ENCODE measurements at places on chromosomes 11 and 22.

GRCh38 chr22:25403284-25403810, 161.1 kb upstream of the GRK3 start:
- no peak for DNase-seq

- no peak for DNase-seq
Observed at GRCh38 chr11:122404571-122404970, 251.0 kb upstream of the UBASH3B start.

DNA sequence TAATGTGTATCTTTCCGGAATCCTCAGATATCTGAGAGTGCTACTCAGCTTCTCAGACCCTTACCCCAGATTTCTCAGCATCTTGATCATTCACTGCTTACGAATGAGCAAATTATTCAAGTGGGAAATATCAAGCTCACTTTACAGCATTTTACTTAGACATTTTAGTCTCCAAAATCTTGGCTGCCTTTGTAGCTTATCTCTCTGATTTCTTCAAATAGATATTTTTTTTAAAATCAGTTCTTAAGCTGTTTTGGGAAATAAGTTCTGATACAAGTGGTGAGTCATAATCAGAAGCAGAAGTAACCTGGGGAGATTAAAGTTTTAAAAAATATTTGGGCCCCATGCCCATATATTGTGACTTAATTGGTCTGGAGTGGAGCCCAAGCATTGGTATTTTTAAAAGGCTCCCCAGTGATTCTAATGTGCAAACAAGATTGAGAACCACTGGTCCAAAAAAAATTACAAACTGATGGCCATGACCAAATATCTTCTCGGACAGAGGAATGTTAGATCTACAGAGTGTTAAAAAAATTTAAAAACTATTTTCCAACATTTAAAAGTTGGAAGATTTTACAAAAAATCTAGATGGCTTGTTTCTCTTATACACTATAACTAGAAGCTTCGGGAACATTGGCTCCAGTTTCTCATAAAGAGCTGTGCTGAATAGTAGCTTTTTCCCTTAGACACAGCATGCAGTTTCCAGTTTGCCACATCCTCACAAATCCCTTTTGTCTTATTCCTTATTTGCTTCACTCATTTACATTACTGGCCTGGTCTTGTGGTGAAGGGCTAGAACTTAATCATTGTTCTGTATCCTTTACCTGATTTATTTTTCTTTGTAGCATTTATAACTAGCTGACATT, 87.8 kb upstream of the BMAL1 start:
- no peak for DNase-seq

DNA sequence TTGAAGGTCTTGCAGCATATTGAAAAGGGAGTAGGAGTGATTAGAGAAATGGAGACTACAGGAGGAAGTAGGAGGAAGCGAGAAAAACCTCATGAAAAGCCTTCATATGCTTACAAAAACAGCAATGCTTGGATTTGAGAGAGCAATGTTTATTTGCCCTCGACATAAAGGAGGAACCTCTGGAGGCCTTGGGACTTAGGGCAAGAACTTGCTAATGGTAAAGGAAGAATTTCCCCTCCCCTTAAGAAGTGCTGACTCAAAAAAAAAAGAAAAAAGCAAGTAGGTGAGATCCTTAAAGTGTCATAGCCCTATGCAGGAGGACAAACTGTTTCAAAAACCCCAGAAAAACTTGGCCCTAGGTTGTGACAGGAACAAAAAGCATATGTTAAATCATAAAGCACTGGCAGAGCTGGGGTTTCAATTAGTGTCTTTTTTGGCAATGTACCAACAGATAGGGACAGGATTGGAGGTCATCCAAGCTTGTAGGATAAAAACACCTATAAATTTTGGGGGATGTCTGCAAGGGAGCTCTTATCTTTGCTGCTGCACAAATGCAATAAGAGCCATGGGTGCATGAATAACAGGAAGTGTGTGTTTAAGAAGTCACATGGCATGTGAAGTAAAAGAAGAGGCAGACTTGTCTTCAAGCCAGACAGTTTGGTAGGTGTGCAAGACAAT, 4.9 kb downstream of the GLYAT start:
- DNase-seq, result no peak

GRCh38 chr22:38513063-38513462, 7.0 kb upstream of the DDX17 start:
- no peak for DNase-seq

DNA sequence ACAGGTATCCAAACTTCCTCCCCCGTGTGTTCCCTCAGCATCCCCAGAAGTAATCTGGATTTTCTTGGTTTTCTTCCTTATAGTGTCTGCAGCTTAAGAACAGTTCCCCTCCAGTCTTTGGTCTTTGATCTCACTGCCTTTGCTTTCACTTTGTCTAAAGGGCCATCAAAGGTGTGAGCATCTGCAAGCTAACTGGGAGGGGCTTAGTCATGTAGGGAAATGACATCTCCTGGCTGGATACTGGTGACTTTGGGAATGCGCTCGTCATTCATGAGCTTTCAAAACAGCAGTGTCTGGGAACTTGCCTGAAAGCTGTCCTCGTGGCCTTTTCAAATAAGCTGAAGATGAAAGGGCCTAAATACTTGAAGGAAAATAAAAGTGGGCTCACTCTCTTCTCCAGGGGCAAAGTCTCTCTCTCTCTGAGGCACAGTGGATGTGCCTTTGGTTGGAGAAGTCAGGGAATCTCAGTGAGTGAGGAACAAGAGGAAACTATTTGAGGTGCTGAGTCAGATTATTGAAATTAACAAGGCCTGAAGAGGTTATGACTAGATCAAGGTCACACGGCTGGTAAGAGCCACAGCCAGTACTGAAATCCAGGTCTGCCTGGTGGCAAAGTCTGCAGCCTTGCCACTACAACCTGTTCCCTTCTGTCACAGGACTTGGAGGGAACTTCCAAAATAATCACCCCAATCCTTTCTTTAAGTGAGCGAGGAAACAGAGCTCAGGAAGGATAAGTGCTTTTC, 45.6 kb upstream of the TENM4 start:
- no peak for DNase-seq

- DNase-seq, result no peak
Observed at GRCh38 chr11:14519597-14519916, 629 bp downstream of the PSMA1 start.

- DNase-seq, result no peak
Observed at GRCh38 chr22:32897400-32897799, 95.9 kb downstream of the TIMP3 start.

- DNase-seq, result no peak
Observed at GRCh38 chr11:77724636-77725035, 87.0 kb upstream of the CLNS1A start.

- no peak for DNase-seq
Observed at GRCh38 chr11:122696662-122697061, 41.1 kb downstream of the UBASH3B start.

GRCh38 chr11:1570896-1571759, 943 bp downstream of the DUSP8 start:
- DNase-seq, result no peak

DNA sequence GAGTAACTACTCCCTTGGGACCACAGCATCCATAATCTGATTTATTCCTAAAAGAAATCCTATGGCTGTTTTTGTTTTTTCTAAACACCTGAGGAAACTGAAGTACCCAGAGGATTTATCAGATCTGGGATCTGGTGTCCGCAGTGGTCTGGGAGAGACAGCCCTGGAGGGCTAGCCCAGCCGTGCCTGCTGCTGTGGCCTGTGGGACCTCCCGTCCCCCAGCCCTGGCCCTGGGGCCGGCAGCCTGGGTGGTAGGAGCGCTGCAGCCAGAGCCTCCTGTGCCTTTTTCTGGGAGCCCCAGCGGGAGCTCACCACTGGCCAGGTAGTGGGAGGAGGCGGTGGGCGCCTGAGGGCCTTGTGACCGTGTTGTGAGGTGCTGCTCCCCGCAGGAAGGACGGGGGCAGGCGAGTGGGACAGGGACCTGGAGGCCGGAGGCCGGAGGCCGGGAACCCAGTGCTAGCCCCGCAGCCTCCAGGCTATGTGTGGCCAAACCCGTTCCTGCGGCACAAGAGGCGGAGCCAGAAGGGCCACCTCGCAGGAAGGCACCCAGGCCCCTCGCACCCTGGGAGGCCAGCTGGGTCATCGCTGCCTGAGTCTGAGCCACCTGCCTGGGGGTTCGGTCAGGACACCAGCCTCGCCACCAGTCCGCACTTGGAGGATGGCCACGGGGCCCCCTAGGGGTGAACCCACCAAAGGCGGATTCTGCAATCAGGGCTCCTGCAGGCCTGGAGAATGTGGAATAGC, 18.2 kb upstream of the C11orf96 start:
- DNase-seq, result no peak

DNA sequence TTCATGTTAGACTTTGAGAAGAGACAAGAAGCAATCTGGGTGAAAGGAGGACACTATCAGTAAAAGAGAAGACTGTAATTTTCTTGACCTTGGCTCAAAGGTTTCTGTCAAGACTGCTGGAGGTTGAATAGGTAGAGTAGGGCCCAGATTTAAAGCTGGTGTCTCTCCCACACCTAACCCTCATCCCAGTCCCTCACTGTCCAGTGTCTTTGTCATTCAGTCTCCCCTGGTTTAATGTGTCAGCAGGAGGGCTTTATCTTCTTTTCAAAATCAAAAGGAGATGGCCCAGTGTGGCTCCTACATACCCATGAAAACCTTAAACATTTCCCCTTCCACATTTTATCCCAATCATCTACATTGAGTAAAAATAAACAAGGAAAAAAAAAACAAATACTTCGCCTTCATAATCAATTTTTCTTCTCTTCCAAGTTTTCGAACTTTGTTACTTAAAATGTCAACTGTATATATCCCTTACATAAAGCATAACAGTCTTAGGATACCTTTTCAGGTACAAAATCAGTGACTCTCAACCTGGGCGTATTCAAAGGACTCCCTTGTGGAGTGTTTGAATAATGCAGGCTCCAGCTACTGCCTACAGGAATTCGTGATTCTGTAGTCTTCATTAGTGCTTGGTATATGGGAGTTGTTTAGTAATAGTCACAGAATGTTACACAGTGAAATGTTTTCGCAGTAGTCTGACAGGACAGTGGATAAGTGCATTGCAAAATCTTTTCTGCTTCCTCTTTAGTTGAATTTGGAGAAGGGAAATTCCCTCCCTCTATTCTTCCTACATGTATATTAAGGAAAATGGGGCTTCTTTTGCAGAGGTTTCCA, 87.2 kb downstream of the FAT3 start:
- no peak for DNase-seq

- no peak for DNase-seq
Observed at GRCh38 chr11:116420770-116421528, 351.8 kb downstream of the BUD13 start.

DNA sequence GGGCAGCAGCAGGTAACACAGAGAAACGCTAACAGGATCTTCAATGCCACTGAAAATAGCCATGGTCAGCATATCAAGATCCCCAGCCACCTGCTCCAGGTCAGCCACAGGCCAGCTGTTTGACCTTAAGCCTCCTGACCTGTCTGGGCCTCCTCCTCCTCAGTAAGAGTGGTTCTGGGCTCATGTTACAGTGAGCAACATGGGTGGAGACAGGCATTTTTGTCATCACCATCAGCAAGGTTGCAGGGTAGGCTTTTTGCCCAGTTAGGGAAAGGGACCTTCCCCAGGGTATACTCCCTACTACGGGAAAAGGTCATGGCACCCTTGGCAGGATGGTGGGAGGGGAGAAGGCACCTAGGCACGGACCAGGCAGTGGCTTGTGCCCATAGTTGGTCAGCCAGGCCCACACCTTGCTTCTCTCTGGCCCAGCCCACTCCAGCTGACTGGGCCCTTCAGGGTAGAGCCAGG, 131.8 kb upstream of the PARVA start:
- no peak for DNase-seq

- DNase-seq, result no peak
Observed at GRCh38 chr22:24585461-24585860, 7.4 kb downstream of the LRRC75B start.

- DNase-seq, result no peak
Observed at GRCh38 chr11:58561394-58562098, 14.1 kb downstream of the LPXN start.

- no peak for DNase-seq
Observed at GRCh38 chr11:10622957-10623791, 54.7 kb upstream of the LYVE1 start.

DNA sequence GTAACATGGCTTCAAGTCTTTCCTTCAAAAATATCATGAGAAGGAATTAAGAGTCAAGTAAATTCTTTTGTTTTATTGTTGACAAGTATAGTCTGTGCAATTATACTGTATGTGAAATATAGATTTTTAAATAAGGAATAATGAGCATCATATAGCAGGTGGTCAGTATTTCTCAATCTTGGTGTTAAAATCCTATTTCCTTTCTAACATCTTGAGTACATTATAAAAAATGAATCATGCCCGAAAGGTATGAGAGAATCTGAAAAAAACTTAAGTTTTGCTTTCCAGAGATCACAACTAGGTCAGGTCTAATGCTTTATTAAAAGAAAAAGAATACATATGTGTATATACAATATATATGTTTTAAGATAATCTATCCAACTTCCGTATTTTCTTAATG, 53.1 kb downstream of the KIF18A start:
- DNase-seq, result no peak

GRCh38 chr11:8317159-8317558, 53.5 kb upstream of the LMO1 start:
- DNase-seq, result no peak

DNA sequence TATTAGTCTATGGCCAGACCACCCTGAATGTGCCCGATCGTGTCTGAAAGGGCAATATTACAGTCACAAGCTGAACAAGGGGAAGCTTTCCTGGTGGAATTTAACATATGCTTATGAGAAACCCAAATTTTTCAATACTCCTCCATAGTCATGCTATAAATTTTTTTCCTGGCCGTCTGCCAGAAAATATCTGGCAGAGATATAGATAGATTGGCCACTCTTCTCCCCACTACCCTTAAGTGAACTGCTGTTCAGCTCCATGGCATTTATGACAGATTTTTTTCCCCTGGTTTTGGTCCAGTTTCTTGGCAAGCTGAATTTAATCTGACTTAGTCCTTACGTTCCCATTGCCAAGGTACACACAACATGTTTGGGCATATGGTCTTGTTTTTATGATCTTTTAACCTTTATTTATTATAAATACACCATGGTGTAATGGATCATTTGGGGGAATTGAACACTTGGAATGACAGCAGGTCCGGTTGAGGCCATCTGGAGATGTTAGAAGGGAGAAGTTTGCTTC, 328.5 kb downstream of the CNTN5 start:
- no peak for DNase-seq

GRCh38 chr11:44917741-44918140, 32.9 kb downstream of the TP53I11 start:
- DNase-seq, result no peak

GRCh38 chr11:116716621-116717020, 56.2 kb downstream of the BUD13 start:
- DNase-seq, result no peak

DNA sequence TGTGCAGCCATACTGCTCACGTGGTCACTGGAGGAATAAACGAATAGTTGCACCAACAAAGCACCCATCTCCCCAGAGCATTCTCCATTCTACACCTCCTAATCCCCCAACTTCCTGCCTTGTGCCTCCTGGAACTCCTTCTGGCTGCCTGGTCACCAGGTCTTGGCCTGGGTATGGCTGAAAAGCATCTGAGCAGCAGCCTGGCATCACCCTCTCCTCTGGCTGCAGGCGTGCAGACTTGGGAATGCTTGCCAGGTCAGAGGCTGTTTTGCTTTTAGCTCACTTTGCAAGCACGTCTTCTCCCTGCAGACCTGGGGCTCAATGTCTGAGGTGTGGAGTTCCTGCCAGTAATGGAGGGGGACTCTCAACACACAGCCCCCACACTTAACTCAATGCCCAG, 33.3 kb upstream of the KCNJ11 start:
- no peak for DNase-seq

GRCh38 chr22:21106000-21106399, 60.3 kb downstream of the LRRC74B start:
- DNase-seq, result no peak
